ENCODE measurements at places on chromosomes 16 and 17. TPM values are rescaled to one million over a fixed set of nuclear protein-coding genes. Genes with fewer than 3 reads are reported as not detected.

GRCh38 chr16:86375364-86375763 lies 135.0 kb upstream of the FOXF1 start:
- no peak overlapping the region for H3K4me3 ChIP-seq
- no peak for DNase-seq
- no peaks in the 10 kb centered on the region for H3K36me3 ChIP-seq
- no peaks in the 10 kb centered on the region for H3K4me1 ChIP-seq
- H3K27ac ChIP-seq = no peak overlapping the region

DNA sequence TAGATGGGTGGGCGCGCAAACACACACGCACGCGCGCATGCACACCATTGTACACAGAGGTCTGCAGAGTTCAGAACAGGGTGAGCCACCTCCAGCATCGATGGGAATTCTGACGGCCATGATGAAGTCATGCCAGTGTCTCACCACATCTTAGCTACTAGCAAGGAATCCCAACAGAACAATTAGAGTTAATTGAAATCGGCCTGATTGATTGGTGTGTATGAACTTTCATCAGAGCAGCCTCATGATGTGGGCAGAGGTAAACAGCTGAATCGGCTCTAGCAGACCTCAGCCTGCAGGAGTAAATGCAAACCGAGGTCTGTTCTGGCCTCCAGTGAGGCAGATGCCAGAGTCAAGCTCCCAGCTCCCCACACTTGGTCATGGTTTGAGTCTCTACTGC lies 200.6 kb downstream of the CBLN1 start:
- no peaks in the 10 kb centered on the region for H3K36me3 ChIP-seq
- H3K4me1 ChIP-seq = no peaks in the 10 kb centered on the region
- no peak overlapping the region for H3K4me3 ChIP-seq
- no peak overlapping the region for H3K27ac ChIP-seq

DNA sequence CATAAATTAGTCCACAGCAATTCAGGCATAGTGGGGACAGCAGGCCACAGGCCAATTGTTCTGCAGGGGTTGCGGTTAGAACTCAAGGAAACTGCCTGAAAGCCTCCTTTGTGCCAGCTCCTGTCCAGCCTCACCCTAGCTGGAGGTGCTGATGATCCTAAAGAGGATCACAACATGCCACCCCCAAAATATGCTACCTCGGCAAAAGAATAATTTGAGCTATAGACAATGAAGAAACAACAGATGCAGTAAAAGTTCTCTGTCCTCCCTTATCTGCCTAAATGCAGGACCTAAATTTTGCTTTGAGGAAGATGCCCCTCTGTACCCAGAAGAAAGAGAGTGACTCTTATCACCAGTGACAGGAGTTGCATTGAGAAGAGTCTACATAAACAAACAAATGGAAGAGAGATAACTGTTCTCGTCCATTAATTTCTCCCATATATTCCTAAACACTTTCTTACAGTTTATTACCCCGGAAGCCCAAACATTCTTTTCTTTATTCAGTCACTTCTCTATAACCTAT lies 14.7 kb downstream of the ALOX15 start:
- H3K27ac ChIP-seq = no peak overlapping the region
- DNase-seq = no peak
- H3K27me3 ChIP-seq = no peaks in the 10 kb centered on the region
- no peaks in the 10 kb centered on the region for H3K36me3 ChIP-seq
- no peak overlapping the region for H3K4me3 ChIP-seq
- H3K4me1 ChIP-seq = no peaks in the 10 kb centered on the region

- peak; percentile 23 for DNase-seq
- no peaks in the 10 kb centered on the region for H3K27me3 ChIP-seq
- no peak overlapping the region for H3K4me3 ChIP-seq
- no peaks in the 10 kb centered on the region for H3K36me3 ChIP-seq
Measured at GRCh38 chr16:19432429-19432828, 14.7 kb downstream of the TMC5 start.

GRCh38 chr17:77146246-77146632 lies 5.5 kb downstream of the SEC14L1 start:
- no peak overlapping the region for H3K4me3 ChIP-seq
- H3K36me3 ChIP-seq = peaks cover 8% of the 10 kb centered on the region
- H3K4me1 ChIP-seq = peaks cover 11% of the 10 kb centered on the region
- no peak overlapping the region for H3K27ac ChIP-seq
- no peak for DNase-seq

DNA sequence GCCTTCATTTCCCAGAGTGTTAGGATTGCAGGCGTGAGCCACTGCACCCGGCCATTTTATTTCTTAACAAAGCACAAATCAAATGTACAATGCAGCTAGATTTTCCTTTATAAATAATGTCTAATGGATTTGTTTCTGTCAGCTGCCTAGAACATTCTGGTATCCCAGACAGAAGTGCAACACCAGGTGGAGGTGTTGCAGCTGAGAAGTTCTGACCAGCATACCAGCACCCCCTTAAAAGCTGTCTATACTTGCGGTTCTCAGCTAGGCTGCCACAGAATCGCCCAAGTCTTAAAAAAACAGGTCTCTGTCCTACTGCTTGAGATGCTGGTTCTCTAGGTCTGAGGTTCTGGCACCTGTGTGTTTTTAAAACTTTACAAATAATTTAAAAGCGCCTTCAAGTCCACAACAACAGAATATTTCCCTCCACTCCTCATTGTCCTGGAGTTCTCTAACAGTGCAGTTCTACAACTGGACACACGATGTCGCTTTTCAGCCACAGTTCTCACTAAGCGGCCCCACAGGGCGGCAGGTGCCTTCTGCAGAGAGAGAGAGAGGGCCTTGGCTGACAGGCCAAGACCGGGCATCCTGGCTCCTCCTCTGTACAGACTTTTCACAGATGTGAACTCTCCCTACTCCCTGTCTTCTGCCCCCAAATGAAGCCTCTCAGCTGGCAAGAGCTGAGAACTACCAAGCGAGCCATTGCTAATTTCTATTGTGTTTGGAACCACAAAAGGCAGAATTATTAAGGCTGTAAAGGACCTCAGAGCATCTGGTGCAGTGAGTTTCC lies 32.6 kb upstream of the MEOX1 start:
- peaks cover 3% of the 10 kb centered on the region for H3K4me1 ChIP-seq
- no peaks in the 10 kb centered on the region for H3K27me3 ChIP-seq
- H3K36me3 ChIP-seq = no peaks in the 10 kb centered on the region
- H3K4me3 ChIP-seq = no peak overlapping the region
- no peak overlapping the region for H3K27ac ChIP-seq

Gene TBC1D16
- total RNA-seq = 31.1 TPM
